ENCODE measurements at places on chromosomes 7 and 10.

DNA sequence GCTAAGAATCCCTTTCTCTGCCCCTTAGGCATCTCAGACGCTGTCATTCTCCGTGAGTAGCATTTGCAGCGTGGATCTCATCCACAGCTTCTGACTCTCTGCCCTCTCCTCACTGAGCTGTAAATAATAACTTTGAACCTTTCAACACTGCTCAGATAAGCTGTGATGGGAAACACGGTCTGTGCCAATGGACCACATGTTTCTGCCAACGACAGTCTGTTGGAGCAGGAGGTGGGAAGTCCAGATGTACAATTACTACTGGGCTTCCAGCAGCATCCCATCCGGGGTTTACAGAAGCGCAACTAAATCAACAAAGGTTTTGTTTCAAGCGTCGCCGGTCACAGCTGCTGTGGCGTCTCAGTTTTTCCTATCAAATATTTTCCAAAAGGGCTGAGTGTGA, 1110.6 kb downstream of the TYW1 start:
- no peak for DNase-seq

GRCh38 chr7:40604601-40605438, 470.0 kb downstream of the SUGCT start:
- DNase-seq, result peak; percentile 22

DNA sequence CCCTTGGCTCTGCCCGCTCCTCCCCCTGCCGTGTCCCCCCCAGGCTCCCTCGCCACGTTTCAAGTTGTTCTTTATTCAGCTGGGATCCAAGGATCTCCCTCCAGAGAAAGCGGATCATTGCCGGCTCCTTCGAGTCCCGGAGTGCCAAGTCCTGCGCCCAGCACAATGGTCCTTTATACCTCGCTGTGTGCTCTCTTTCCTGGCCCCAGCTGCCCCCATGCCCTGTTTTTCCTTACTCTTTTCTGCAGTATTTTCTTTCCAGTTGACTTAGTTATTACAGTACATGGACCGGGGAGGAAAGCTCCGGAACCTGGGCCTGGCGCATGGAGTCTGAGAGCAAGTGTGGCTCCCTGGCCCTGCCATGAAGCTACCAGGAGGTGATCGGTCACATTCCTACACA, 88.1 kb upstream of the KMT2C start:
- DNase-seq, result no peak

DNA sequence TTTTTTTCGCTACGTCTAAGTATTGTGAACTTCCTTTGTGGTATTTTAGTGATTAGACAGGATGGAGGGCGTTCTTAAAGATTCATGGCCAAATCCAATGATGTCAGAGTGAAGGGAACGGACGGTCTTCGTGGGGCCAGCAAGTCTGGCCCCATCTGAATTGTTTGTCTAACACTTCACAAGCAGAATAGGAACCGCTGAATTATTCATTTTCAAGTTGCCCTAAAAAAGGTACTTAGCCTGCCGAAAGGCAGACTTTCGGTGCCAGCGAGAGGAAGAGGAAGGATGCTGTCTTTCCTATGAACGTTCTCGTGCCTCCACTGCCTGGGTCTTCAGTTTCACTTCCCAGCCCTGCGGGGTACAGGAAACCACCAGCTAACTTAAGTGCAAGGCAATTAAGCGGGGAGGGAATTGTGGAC, 145.7 kb upstream of the SH2B2 start:
- DNase-seq, result no peak

- DNase-seq, result no peak
Observed at GRCh38 chr10:62166331-62167131, 102.1 kb downstream of the RTKN2 start.

DNA sequence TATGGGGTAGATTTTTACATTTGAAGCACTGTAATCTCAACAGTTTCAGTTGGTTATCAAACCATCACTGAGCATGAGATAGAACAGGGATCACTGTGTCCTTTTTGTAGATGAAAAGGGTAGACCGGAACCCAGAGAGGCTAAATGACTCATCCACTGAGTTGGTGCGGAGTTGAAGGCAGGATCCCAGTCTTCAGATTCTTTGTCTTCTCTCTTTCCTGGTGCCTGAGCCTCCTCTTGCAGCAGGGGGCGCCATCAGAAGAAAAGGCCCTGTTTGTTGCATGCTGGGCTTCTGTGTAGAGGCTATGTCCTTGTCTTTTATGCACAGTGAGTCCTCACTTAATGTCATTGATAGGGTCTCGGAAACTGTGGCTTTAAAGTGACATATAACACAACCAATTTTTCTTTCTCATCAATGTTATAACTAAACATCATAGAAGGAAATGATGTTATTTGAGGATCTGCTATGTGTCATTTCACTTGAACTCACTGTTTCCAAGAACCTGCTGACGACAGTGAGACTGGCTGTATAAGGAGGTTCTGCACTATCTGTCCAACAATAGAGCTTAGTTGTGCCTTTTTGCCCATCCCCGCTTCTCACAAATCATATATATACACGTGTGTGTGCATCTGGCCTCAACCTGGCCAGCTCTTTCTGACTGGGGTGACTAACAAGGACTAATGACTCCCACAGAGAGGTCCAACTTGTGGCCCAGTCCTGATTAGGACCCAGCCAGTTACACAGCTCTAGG, 14.3 kb downstream of the ZNF282 start:
- DNase-seq, result peak; percentile 1

- DNase-seq, result peak; percentile 1
Observed at GRCh38 chr10:118720685-118721538, 33.9 kb downstream of the CACUL1 start.
